NCI-H1092 treated with DMSO at 0.1 percent for 48 hours (cell line): ENCODE measurements at places on chromosomes 2 and 18.

DNA sequence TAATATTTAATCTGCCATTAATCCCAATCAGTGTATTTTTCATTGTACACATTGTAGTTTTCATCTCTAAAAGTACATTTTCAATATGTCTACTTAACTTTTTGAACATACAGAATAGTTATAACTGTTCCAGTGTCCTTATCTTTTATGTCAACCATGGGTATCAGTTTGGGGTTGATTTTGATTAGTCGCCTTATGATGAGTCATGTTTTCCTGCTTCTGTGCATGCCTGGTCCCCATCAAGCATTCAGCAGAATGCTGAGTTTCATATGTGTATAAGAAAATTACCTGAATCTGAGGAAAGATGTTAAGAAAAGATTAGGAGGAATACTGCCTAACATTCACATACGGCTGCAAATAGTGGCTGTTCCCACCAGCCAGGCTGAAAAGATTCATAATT lies 17.7 kb downstream of the SPDYA start:
- no peak for DNase-seq

GRCh38 chr2:151760139-151760650 lies 25.9 kb upstream of the NEB start:
- no peak for DNase-seq

DNA sequence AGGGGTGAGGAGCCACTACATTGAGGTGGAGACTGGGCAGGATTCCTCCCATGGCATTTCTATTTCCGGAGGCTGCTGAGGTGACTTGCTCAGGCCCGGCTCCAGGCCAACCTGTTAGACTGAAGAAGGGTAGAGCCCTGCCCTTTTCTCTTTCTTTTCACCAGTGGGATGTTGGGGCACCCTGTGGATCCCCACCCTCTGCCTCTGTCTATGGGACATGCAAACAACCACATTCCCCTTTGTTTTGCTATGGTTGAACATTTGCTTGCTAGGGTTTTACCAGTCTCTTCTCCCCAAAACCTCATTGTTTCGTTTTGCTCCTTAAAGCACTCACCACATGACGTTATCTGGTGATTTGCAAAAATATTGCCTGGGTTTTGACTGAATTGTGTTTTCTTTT lies 183.3 kb downstream of the ARL4C start:
- no peak for DNase-seq

- no peak for DNase-seq
These were observed 9.8 kb downstream of the FBXO11 start for GRCh38 chr2:47896450-47896968.

DNA sequence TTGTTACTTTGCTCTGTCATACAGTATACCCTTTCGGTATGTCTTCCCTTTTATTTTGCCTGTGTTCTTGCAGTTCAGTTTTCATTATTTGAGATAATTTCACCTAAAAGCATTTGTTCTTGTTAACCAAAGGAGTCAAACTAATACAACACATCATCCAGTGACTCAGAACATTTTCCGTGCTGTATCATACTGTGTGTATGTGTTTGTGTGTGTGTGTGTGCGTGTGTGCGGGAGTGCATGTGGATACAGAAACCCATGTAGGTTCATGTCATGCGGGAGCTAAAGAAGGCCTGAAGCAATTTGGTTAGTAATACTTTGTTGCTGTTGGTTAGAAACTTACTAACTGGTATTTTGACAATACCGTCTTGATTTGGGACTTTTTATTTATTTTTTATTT lies 60.0 kb downstream of the CEP192 start:
- no peak for DNase-seq

DNA sequence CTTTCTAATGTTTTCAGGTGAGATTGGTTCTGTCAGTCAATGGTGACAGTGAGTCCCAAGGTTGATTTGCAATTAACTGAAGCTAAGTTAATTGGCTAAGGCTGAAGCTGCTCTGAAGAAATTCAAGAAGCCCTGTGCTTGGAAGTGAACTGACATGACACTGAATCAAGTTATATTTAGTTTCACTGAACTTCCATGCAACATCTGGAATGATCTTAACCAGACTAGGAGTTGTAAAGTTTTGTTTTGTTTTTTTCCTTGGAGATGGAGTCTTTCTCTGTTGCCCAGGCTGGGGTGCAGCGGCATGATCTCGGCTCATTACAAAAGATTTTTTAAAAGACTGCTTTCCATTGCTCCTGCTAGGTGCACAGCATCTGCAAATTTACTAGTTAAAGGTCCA lies 11.4 kb downstream of the SERPINB5 start:
- no peak for DNase-seq

- no peak for DNase-seq
These were observed 79.8 kb upstream of the FZD7 start for GRCh38 chr2:201953880-201954279.

- no peak for DNase-seq
These were observed 272.7 kb upstream of the DOK6 start for GRCh38 chr18:69127873-69128500.

DNA sequence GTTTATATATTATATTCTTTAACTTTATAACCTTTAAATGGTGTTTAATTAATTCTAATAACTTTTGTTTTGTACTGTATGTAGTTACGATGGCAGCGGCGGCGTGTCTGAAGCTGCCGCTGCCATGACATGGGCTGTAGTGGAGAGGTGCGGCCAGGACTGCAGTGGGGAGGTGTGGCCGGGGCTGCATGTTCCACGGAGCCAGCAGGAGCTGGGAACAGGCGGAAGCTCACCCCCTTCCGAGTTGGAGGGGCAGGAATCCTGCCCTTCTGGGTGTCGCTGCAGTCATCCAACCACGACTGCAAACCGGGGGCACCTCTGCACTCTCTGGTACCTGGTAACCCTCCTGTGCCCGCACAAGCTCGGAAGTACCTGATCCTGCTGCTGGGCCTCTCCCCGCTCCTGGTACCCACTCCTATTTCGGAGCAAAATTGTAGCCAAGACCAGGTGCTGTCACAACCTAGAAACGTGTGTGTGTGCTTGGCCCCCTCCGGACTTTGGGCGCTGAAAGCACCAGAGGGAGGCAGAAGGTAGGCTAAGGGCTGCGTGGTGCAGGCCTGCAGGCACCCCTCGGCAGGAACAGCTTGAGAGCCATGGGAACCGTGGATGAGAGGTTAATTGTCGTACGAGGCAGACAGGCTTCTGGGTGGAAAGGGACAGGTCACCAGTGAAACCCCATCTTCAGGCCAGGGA lies 1329.7 kb upstream of the SLC39A10 start:
- no peak for DNase-seq

GRCh38 chr2:20366672-20367116 lies 16.1 kb upstream of the PUM2 start:
- no peak for DNase-seq

GRCh38 chr2:180873219-180873618 lies 107.2 kb upstream of the UBE2E3 start:
- DNase-seq, result no peak

DNA sequence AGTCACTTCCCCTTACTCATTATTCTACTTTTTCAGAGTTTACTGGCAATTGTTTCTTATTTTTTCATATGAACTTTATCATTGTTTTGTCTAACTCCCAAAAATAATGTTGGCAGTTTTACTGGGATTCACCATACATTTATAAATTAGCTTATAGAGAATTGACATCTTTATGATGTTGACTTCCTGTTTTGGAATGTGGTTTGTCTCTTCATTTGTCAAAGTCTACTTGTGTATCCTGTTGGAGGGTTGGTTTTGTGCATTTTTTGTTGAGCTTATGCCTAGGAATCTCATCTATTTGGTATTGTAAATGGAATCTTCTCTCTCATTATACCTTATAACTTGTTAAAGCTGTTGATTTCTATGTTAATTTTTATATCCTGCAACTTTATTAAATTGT lies 16.4 kb downstream of the EPC2 start:
- DNase-seq, result no peak

DNA sequence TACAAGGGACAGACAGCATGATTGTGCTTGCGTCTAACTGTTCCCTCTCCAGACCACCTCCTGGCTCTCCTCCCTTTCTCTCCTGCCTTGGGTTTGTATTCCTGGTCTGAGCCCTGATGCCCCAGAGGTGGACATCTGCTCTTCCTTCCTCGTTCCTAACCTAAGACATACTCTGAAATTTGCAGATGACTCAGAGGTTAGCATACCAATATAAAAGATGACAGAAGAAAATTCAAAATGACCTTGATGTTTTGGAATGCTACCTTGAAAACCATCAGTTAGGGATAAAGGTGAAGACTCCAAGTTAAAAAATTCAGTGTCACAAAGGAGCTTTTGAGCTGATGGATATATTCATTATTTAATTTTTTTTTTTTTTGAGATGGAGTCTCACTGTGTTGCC lies 12.9 kb downstream of the SMYD1 start:
- DNase-seq, result no peak

- no peak for DNase-seq
These were observed 246.4 kb downstream of the DYM start for GRCh38 chr18:49214058-49214457.

DNA sequence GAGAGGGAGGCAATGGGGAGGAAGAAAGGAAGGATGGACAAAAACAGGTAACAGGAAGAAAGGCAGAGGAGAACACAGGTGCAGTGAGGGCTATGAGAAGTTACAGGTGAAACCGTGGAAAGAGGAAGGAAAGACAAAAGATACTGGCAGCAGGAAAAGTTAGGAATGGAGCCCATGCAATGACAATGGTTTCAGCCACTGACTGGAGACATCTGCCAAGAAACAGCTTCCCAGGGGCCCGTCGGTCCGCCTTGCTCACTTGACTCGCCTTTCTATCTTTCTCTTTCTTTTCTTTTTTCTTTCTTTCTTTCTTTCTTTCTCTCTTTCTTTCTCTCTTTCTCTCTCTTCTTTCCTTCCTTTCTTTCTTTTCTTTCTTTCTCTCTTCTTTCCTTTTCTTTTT lies 37.5 kb downstream of the ST8SIA5 start:
- no peak for DNase-seq

DNA sequence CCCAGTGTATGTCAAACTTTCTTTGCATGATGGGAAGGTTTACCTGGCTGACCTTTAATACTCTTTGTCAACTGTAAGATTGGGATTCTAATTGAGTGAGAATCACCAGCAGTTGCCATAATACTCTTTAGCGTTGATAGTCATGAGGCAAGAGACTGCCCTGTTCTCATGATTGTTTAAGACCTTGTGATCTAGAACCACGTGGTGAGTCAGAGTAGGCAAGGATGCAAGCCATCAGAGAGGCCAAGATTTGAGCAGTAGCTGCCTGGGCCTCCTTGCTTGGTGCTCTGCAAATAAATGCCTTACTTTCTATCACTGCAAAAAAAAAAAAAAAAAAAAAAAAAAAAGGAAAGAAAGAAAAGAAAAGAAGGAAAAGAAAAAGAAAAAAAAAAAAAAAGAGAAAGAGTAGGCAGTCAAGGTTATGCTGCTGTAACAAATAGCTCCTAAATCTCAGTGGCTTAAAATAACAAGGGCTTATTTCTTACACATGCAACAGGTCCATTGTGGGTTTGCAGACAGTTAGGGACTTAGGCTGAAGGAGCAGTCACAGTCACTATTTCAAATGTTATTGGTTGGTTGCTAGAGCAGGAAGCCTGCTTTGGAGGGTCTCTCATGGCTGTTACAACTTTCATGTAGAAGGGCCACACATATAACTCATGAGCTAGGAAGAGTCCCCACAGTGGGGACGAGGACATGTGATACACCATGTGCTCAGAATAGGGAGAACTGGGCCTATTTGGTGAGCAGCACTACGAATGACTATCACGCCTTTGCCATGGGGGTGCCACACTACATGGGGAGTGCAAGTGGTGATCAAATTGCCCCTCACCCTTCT lies 21.7 kb downstream of the IL1R2 start:
- no peak for DNase-seq

- DNase-seq, result no peak
These were observed 211.6 kb downstream of the MGAT5 start for GRCh38 chr2:134465228-134466105.

GRCh38 chr2:2503864-2504418 lies 172.9 kb upstream of the MYT1L start:
- DNase-seq, result no peak

GRCh38 chr2:121588357-121588756 lies 57.7 kb downstream of the RNU4ATAC start:
- DNase-seq, result no peak

DNA sequence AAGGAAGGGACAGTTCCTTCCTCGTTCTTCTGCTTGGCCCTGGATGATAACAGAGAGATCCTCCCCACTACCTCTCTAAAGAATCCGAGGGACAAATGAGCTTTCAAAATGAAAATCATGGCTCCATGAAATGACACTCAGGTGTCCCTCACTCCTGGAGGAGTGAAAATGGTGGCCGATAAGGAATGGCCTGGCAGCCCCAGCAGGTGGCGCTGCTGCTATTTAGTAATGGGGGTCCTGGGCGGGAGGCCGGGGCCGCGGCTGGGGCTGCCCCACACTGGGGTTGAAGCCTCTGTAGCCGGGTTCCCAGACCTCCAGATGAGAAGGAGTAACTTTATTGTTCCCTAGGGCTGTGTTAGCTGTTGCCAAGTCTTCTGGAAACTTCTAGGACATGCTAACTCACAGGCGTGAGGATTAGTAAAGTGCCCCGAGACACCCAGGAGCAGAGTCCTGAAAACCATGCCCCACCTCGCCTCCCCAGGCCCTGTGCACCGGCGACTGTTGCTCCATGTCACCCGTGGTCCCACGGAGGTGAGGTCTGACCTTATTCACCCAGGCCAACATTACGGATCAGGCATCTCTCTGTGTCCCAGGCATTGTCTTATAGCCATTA lies 138.0 kb downstream of the CTIF start:
- peak; percentile 41 for DNase-seq

DNA sequence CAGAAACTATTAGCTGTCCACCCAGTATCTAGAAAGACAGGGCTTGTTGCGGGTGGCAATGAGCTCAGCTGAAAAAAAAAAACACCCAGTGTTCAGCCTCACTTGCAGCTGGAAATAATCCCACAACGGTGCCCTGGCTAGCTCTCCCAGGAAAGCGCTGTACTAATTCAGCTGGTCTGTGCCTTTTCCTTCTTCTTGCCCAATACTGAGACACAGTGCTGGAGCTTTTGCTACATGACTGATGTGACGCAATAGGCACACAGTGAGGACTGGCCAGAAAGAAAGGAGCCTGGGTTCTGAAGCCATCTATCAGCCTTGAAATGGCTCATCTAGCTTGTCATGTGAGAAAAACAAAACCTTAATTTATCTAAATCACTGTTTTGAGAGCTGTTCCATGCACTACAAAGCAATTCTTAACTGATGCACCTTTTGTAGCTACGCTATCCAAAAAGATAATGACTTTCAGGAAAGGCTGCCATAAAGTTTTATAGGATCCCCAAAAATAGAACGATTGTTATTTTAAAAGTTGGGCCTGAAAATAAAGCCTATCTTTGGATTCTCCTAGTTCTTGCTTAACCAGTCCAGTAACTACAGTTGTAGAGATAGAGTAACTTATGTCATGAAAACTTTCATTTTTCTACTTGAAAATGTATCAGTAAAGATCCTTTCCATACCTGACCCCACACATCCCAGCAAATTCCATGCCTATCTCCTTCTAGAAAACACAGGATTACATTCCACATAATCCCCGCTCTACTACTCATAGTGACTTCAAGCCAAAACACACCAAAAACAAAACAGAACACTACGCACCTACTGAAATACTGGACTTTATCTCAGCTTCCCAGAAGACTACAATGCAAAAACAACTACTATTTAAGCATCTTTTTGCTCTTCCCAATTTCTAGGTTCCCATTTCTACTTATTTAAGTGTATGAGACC lies 15.9 kb downstream of the KIDINS220 start:
- DNase-seq, result no peak
